ENCODE measurements at places on chromosomes 2 and 18. TPM values are rescaled to one million over a fixed set of nuclear protein-coding genes. Genes with fewer than 3 reads are reported as not detected.

The FOXD4L1 gene
- total RNA-seq: 0.18 TPM

The GRHL1 gene
- 0.88 TPM for total RNA-seq

The LOXHD1 gene
- total RNA-seq: not detected

The C2orf78 gene
- not detected for total RNA-seq

- no peak overlapping the region for H3K27ac ChIP-seq
- H3K36me3 ChIP-seq: no peaks in the 10 kb centered on the region
- DNase-seq: no peak
- no peaks in the 10 kb centered on the region for H3K4me1 ChIP-seq
Measured at GRCh38 chr2:197445746-197446145, 7.6 kb upstream of the COQ10B start.

DNA sequence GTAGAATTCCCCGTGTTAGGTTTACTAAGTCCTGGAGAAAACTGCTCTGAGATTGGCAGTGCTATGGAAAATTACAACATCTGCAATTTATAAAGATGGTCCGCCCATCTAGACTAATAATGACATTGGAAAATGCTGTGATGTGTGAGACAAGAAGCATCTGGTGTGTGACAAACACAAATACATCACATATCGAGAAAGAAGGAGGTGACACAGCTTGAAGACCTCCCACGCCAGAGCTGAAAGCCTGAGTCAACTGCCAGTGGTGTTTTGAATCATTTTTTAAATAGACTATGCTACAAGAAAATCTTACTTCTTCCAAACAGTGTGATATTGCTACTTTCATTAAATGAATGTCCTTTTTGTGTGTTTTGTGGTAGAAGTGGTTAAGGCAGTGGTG is 8.6 kb upstream of the ANO7 start:
- H3K27ac ChIP-seq: no peak overlapping the region
- no peak for DNase-seq
- no peaks in the 10 kb centered on the region for H3K27me3 ChIP-seq
- no peaks in the 10 kb centered on the region for H3K36me3 ChIP-seq
- no peak overlapping the region for H3K4me3 ChIP-seq

DNA sequence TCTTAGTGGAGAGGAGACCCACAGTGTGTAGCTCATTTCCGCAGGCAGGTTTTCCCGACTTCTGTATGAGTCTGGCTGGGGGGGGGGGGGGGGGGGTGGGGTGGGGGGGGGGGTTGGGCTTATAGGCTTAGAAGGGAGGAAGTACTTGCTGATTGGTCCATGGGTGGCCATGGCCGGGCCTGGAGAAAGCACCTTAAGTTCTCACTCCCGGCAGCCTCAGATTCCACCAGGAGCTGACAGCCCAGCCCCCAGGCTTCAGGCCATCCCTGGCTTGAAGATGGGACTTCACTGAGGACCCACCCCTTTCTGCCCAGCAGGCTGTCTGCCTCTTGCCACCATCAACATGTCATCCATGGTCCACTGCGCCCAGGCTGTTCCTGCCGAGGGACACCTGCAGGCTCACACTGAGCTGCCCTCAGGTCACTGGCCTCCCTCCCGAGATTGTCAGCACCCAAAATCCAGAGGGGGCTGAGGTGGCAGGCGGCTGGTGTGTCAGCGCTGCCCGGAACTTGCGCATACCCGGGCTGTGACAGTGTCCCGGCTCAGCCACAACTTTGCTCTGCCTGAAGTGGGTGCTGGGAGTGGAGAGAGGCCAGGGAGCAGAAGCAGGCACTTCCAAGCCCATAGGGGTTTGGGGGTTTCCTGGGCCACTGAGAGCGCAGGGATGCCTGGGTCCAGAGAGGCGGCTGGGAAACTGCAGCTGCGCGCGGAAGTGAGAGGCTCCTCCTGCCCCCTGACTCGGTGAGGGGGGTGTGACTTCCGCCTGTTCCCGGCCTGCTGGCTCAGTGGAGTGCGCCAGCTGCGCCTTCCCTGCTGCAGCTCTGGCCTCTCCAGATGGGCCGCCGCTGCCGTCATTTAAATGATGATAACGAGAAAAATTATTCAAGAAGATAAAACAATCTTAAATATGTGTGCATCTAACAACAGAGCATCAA is 256.1 kb downstream of the RPRM start:
- DNase-seq: no peak
- H3K4me1 ChIP-seq: no peaks in the 10 kb centered on the region
- no peaks in the 10 kb centered on the region for H3K36me3 ChIP-seq
- no peak overlapping the region for H3K27ac ChIP-seq
- no peaks in the 10 kb centered on the region for H3K27me3 ChIP-seq
- no peak overlapping the region for H3K4me3 ChIP-seq

Data from CD8-positive, alpha-beta memory T cell (primary cell).